Upper lobe of left lung (tissue), 6 donors: ENCODE measurements at places on chromosomes 4 and X. TPM values are rescaled to one million over a fixed set of nuclear protein-coding genes. Genes with fewer than 3 reads are reported as not detected.
A peak's percentile ranks its signal among the peaks of the same experiment; 100 is the strongest.

GRCh38 chr4:154618708-154619315 is 6.4 kb upstream of the FGG start:
- no peaks in the 10 kb centered on the region for H3K36me3 ChIP-seq
- H3K4me3 ChIP-seq = no peak overlapping the region
- no peaks in the 10 kb centered on the region for H3K27me3 ChIP-seq

DNA sequence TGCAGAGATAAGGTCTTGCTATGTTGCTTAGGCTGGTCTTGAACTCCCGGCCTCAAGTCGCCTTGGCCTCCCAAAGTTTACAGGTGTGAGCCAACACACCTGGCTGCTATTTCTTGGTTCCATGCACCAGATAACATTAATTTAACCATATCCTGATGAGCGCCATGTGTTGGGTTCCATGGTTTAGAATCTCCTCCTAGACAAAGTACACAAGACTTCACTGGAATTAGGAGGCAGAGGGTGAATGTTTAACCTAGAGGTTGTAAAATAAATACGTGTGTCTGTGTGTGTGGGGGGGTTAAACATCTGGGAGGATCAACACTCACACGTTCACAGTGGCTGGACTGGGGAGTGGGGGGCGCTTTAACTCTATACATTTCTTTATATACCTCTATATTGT is 32.4 kb upstream of the SORCS2 start:
- no peaks in the 10 kb centered on the region for H3K4me1 ChIP-seq
- H3K27ac ChIP-seq = no peak overlapping the region
- H3K36me3 ChIP-seq = no peaks in the 10 kb centered on the region
- DNase-seq = no peak
- H3K27me3 ChIP-seq = no peaks in the 10 kb centered on the region

GRCh38 chr4:161931089-161931488 is 232.7 kb downstream of the FSTL5 start:
- no peaks in the 10 kb centered on the region for H3K4me1 ChIP-seq
- H3K36me3 ChIP-seq = no peaks in the 10 kb centered on the region
- H3K27me3 ChIP-seq = no peaks in the 10 kb centered on the region
- H3K27ac ChIP-seq = no peak overlapping the region

GRCh38 chr4:105352826-105353225 is 121.0 kb downstream of the PPA2 start:
- no peaks in the 10 kb centered on the region for H3K36me3 ChIP-seq
- no peak overlapping the region for H3K4me3 ChIP-seq
- H3K27me3 ChIP-seq = no peaks in the 10 kb centered on the region
- no peak overlapping the region for H3K27ac ChIP-seq
- H3K4me1 ChIP-seq = no peaks in the 10 kb centered on the region

GRCh38 chr4:72971572-72971971 is 97.9 kb downstream of the COX18 start:
- H3K27ac ChIP-seq = no peak overlapping the region
- no peak overlapping the region for H3K4me3 ChIP-seq
- no peaks in the 10 kb centered on the region for H3K36me3 ChIP-seq
- no peaks in the 10 kb centered on the region for H3K27me3 ChIP-seq
- H3K4me1 ChIP-seq = no peaks in the 10 kb centered on the region
- no peak for DNase-seq

GRCh38 chr4:152083338-152083737 is 322.5 kb upstream of the GATB start:
- H3K27ac ChIP-seq = no peak overlapping the region
- H3K4me1 ChIP-seq = no peaks in the 10 kb centered on the region
- no peak for DNase-seq
- no peaks in the 10 kb centered on the region for H3K27me3 ChIP-seq

ZNF718 gene
- total RNA-seq = 6.0 TPM

DNA sequence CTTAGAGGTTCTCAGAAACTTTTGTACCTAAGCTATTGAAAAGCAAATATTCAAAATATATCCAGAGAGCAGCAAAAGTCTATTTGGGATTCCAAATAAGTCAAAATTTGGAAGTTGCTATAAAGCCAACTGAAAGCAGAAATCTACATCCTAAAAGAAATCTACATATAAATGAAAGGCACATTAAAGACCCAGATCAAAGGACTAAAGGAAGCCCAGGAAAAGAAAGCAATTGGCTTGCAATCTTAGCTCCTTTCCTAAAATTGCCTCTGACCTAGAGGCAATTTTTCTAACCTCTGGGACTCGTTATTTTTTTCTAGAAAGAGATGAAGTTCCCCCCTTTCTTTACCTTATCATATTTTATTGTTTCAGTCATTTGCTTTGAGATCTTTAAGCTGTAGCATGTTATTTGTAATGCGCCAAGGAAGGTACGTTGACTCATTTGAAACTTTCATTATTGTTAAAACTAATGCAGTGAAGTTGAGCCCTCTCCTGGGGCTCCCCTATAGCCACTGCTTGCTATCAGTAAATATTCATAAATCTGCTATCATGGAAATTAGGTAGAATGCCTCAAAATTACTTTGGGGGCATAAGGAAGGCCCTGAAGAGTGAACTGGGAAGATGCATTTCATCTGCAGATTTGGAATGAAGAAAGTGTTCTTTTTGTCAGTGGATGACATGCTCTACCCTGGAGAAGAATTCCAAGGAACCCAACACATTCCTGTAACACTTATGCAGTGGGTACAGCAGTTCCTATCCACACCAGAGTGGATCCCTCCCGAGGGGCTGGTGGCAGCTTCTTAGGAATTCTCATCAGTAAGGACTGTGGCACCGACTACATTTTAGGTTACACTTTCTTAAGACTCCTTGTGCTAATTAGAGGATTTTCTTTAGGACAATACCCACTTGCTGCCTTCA is 177.8 kb upstream of the IGFBP7 start:
- no peak overlapping the region for H3K27ac ChIP-seq
- H3K36me3 ChIP-seq = no peaks in the 10 kb centered on the region
- DNase-seq = no peak
- H3K4me3 ChIP-seq = no peak overlapping the region
- H3K4me1 ChIP-seq = no peaks in the 10 kb centered on the region

GRCh38 chr4:37675587-37676290 is 10.4 kb downstream of the RELL1 start:
- H3K4me3 ChIP-seq = no peak overlapping the region

DNA sequence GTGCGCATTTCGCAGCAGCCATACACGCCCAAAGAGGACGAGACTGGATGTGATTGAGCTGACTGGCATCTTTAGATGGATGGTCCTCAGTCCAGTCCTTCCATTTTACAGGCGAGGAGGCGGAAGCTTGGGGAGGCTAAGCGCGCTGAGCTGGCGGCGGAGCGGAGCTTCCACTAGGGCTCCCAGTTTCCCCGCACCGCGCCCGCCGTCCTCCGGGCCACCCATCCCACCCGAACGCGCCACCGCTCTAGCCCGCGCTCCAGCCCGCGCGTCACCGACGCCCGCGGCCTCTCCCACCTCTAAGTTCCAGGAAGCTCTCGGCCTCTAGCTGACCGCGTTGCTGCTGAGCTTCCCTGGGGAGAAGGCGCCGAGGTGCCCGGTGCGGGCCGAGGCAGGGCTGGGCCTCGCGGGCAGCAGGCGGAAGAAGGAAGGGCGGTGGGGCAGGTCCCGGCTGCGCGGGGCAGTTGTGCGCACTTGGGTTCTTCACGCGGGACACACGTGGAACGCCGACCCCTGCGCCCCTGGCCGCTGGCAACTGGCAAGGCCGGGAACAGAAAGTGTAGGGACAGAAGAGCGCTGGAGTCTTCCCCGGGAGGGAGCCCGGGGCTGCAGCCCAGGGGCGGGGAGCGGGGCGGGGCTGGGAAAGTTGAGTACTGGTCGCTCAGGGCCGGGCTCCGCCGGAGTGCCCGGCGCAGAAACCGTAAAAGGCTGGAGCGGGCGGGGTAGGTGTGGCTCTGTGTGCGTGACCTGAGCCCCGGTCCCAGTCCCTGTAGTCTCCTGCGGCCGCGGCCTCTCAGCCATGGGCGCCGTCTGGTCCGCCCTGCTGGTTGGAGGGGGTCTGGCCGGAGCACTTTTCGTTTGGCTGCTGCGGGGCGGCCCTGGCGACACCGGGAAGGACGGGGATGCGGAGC is at the start of gene STBD1:
Gene STBD1, plus strand, starts transcription at position 763 of the 911 bp plus-strand sequence. Its CDS starts 37 bp downstream, at position 800.
- no peaks in the 10 kb centered on the region for H3K36me3 ChIP-seq
- H3K4me1 ChIP-seq = peaks cover 27% of the 10 kb centered on the region
- H3K4me3 ChIP-seq = peak within 1 kb of the TSS; percentile 66
- H3K27me3 ChIP-seq = no peaks in the 10 kb centered on the region
- peak within 1 kb of the TSS; percentile 80 for H3K27ac ChIP-seq

PPARGC1A gene
- total RNA-seq = 16.8 TPM

- no peaks in the 10 kb centered on the region for H3K36me3 ChIP-seq
- H3K4me3 ChIP-seq = no peak overlapping the region
- H3K27ac ChIP-seq = no peak overlapping the region
- H3K27me3 ChIP-seq = no peaks in the 10 kb centered on the region
- no peaks in the 10 kb centered on the region for H3K4me1 ChIP-seq
- DNase-seq = no peak
Measured at GRCh38 chrX:47321386-47321785, 49.0 kb upstream of the ZNF157 start.

WDR17 gene
- total RNA-seq = 2.8 TPM

IL15 gene
- total RNA-seq = 9.5 TPM

DNA sequence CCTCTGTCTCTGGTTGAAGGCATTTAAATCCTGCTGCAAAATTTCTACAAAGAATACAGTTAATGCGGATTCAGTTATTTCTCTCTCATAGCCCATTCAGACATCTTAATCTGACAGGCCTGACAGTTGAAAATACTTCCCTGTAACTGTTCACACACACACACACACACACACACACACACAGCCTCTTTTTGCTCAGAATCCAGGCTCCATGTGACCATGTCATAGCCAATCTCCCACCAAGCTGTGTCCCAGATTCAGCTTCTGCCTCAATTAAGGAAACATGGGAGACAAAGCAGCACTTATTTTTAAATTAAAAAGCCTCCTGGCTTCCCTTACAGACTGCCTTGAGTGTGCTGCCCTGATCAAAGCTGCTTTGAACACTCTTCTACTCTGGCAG is 49.3 kb upstream of the EFHC2 start:
- no peak for DNase-seq
- H3K4me1 ChIP-seq = no peaks in the 10 kb centered on the region
- no peaks in the 10 kb centered on the region for H3K27me3 ChIP-seq
- H3K27ac ChIP-seq = no peak overlapping the region
- no peak overlapping the region for H3K4me3 ChIP-seq

DNA sequence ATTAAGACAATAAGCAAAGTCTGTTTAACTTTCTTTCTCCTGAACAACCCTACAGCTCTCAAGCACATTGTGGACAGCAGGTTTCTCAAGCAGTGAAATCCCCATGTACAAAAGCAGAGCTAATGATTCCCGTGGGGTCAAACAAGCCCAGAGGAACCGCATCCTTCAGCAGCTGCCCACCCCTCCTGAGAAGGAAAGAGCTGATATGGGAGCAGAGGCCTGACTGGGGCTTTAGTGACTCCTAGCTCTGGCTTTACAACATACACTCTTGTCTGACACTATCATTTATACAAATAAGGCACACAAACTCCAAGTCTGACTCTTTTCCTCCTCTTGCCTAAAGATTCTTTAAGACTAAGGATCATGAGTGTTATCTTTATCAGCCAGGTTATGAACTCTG is 32.8 kb downstream of the HDAC8 start:
- no peak overlapping the region for H3K27ac ChIP-seq
- H3K4me3 ChIP-seq = no peak overlapping the region
- no peaks in the 10 kb centered on the region for H3K27me3 ChIP-seq
- DNase-seq = no peak
- no peaks in the 10 kb centered on the region for H3K4me1 ChIP-seq

GRCh38 chrX:71181558-71181909 is 36.9 kb downstream of the NLGN3 start:
- no peak overlapping the region for H3K4me3 ChIP-seq
- no peaks in the 10 kb centered on the region for H3K36me3 ChIP-seq
- H3K27me3 ChIP-seq = no peaks in the 10 kb centered on the region
- DNase-seq = no peak
- no peaks in the 10 kb centered on the region for H3K4me1 ChIP-seq

DNA sequence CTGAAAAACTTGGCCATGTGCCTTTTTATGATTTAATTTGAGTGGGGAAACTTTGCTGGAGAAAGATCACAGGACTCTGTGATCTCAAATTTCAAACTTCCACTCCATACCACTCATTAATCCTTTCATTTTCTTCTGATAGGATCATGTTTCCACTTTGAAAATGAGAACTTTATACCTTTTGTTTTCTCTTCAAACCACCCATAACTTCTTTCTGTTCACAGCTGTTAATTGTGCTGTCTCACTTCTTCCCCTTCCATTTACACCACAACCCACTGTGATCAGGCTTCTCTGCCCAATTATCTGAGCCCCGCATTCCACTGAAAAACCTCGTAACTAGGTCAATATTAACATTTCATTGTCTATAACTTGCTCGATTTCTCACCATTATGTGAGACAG is 47.0 kb upstream of the ARSJ start:
- no peaks in the 10 kb centered on the region for H3K4me1 ChIP-seq
- no peak overlapping the region for H3K27ac ChIP-seq
- H3K4me3 ChIP-seq = no peak overlapping the region
- no peak for DNase-seq
- H3K27me3 ChIP-seq = no peaks in the 10 kb centered on the region

DNA sequence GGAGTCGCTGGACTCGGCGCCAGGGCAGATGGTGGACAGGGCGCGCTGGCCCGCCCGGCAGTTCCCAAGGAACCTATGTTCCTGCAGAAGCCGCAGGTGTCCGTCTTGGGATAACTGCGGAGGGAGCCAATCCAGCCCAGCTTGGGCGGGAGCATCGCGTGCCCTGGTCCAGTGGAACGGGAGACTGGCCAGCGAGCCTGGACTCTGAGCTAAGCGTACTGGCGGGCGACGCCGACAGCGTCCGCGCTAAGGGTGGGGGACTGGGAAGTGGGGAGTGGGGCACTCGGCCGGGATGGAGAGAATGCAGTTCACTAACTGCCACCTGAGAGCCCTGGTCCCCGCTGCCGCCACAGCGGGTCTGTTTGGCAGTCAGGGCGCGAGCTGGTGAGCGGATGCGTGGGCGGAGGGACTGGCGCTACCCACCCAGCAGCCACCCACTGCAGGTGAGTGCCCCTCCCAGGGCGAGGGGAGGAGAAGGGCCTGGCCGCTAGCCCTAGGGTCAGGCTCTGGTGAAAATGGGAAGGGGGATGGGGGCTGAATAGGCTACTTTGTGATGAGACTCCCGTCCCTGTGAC is 1.3 kb upstream of the MAMLD1 start:
- H3K4me1 ChIP-seq = peaks cover 10% of the 10 kb centered on the region
- DNase-seq = no peak
- H3K27me3 ChIP-seq = no peaks in the 10 kb centered on the region
- H3K27ac ChIP-seq = no peak overlapping the region
- H3K4me3 ChIP-seq = peak overlapping the region; percentile 44

DNA sequence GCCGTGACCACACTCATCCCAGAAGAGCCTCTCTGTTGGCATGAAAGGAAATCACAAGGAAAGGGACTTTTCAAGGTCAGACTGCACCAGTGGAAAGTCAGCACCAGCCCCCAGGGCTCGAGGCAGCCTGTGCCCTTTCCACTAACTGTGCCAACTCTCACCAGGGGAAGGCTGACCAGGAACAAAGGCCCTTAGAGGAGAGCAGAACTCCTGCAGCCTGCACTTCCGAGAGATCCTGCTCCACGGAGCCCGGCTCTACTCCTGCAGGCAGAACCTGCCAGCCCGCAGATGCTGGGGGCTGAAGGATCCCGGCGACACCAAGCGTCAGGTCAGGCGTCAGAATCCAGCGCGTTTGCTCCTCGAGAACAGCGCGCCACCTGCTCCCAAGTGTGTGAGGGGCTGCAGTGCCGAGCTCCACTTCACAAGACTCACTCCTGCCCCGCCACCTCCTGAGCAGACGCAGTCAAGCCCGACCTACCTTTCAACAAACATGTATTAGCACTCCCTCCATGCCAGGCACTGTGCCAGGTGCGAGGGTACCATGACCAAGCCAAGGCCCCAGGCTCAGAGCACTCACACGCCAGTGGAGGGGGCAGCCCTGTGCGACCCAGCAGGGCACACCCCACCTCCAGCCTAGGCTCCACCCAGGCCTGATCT is 13.6 kb upstream of the HELT start:
- no peaks in the 10 kb centered on the region for H3K27me3 ChIP-seq
- no peak overlapping the region for H3K27ac ChIP-seq
- DNase-seq = peak; percentile 54
- H3K4me1 ChIP-seq = peaks cover 12% of the 10 kb centered on the region
- no peaks in the 10 kb centered on the region for H3K36me3 ChIP-seq
